ENCODE measurements at places on chromosomes 11 and 22.

DNA sequence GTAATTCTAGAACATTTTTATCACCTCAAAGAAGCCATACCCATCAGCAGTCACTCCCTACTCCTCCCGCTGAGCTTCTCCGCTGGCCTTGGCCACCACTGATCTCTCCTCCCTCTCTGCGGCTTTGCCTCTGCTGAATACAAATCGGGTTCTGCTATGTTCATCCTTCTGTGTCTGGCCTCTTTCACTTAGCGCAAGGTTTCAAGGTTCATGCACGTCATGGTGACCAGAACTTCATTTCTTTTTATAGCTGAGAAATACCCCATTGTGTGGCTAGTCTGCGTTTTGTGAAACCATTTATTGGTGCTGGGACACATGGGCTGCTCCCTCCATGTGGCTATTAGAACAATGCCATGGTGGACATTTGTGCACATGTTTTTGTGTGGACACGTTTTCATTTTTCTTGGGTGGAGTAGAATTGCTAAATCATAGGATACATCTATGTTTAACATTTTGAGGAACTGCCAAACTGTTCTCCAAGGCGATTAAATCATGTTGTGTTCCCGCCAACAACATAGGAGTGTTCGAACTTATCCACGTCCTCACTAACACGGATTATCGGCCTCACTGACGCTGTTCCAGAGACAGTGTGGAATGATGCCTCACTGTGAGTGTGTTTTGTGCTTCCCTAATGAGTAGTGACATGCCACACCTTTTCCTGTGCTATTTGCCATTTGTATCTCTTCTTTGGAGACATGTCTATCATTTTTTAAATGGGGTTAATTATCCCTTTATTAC lies 24.2 kb upstream of the KRTAP5-6 start:
- DNase-seq = no peak

DNA sequence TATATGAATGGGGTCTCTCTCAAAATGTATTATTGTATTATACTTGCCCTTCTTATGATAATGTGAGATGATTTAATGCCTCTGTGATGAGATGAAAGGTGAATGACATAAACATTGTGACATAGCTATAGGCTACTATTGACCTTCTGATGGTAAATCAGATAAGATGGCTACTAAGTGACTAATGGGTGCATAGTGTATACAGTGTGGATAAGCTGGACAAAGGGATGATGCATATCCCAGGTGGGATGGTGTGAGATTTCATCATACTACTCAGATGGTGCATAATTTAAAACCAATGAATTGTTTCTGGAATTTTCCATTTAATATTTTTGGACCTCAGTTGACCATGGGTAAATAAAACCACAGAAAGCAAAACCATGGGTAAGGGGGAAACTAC lies 243.5 kb downstream of the SBF2 start:
- no peak for DNase-seq

DNA sequence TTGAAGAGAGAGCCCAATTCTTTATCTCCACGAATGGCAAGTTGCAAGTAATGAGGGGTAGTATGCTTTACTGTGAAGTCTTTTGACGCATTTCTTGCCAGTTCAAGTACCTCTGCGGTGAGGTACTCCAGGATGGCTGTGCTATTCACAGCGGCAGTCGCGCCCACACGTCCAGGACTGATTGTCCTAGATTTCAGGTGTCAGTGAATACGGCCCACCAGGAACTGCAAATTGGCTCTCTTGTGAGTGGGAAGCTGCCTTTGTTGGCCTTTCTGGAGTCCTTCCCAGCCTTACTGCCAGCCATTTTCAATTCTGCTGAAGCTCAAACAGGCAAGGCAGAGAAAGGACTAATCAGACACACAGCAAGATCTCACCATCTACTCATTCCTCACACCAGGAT lies 8.5 kb downstream of the PPFIA1 start:
- no peak for DNase-seq

- no peak for DNase-seq
Observed at GRCh38 chr11:121557348-121557747, 104.6 kb upstream of the SORL1-AS1 start.

DNA sequence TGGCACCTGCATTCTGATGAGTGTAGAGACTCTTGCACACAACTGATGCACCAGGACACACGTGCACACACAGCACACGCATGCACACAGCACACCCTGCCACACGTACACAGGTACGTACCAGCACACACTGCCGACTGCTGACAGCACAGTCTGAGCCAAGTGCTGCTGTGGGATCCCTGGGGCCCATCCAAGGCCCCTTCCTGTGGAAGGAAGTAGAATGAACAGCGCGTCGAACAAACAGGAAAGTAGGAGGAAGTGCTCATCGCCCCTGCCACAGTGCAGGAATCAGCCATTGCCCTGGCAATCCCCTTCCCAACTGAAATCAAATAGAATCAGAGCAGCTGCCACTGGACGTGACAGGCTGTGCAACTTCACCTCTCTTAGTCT lies 57.9 kb downstream of the CD82 start:
- no peak for DNase-seq
